ENCODE measurements at places on chromosomes 11 and 22.
A peak's percentile ranks its signal among the peaks of the same experiment; 100 is the strongest.

GRCh38 chr11:12362857-12363256 lies 14.5 kb upstream of the PARVA start:
- DNase-seq, result no peak

GRCh38 chr11:73040046-73040445 lies 102.1 kb downstream of the FCHSD2 start:
- no peak for DNase-seq

DNA sequence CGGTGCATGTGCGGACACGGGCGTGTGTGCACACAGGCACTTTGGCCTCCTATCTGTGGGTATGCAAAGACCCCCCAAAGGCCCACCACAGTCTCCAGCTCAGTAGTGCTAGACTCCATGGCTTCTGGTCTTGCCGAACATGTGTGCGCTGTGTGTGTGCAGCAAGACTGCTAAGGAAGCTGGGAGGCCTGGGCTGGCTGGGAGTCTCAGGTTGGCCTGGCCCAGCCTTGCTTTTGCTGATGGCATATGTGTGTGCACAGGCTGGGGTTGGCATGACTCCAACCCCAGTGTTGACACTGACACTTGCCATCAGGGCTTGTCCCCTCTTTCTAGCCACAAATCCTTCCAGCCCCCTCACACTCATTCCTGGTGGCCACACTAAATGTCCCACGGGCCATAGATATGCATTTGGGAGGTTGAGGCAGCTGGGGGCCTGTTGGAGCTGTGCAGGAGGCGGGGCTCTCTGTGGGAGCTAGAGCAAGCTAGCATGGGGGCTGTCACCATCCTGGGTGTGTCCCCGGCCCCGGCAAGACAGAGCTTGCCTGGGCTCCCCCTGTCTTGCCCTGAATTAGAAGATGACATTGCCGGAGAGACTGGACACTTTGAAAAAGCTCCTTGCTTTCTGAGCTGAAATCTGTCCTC lies 60.9 kb upstream of the NECTIN1 start:
- DNase-seq, result no peak

GRCh38 chr11:76588455-76589325 lies 81.9 kb downstream of the LRRC32 start:
- peak; percentile 98 for DNase-seq

- DNase-seq, result no peak
Measured at GRCh38 chr11:128055576-128056217, 531.7 kb downstream of the ETS1 start.

- DNase-seq, result no peak
Measured at GRCh38 chr11:34626393-34626792, 5.5 kb downstream of the EHF start.

- DNase-seq, result no peak
Measured at GRCh38 chr11:92314499-92314898, 89.9 kb downstream of the FAT3 start.

GRCh38 chr11:36361901-36362391 lies 65.9 kb downstream of the PRR5L start:
- DNase-seq, result no peak

GRCh38 chr22:40436505-40437431 lies 66.4 kb downstream of the SGSM3 start:
- DNase-seq, result peak; percentile 64

DNA sequence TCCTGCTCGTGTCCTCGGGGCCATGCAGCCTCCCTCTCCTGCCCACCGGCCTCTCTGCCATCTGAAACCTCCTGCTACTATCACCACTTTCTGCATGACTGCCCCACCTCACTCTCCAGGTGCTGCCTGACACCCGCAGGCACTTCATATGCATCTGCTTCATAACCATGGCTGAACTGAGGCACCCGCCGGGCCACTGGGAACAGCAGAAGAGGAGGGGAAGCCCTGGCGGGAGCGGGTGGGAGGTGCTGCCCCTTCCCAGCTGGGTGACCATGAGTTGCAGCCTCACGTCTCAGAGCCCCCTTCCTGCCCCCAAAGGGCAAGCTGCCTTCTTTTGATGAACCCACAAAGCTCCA lies 21.7 kb upstream of the PICK1 start:
- DNase-seq, result no peak

DNA sequence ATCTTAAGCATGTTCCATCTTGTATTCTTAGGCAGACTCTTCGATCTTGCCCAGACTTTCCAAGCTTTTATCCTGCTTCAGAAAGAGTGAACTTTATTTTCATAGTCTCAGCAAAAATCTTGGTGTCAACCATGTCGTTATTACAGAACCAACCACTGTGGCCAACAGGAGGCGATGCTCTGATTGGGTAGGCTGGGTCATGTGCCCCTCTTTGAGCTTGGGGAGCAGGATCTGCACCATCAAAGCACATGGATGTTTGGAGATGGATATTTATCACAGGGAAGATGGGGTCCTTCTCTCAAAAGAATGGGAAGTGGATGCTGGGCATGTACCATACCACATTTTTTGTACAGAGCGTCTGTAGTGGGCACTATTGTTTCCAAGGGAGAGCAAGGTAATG lies 197.4 kb downstream of the MYO18B start:
- no peak for DNase-seq

- DNase-seq, result no peak
Measured at GRCh38 chr11:77883775-77884174, 62.8 kb downstream of the AAMDC start.

DNA sequence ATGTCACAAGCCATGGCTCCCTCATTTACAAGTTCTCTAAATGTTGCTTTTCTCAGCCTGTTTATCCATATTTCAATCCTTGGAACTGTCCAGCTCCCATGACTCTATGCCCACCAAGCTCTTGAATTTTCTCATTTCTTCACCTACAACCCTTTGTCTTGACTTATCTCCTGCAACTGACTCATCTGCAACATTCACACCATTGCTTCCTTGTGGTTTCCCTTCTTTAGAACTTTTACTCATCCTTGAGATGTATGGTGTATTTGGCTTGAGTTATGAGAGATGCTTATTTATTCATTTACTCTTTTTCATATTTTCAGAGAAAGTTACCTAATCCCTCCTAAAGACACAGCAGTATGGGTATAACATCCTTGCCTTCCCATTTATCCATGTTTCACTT lies 18.8 kb downstream of the TRIM34 start:
- no peak for DNase-seq

Measured in lung microvascular endothelial cell (primary cell).